ENCODE measurements at places on chromosomes 4 and X.

DNA sequence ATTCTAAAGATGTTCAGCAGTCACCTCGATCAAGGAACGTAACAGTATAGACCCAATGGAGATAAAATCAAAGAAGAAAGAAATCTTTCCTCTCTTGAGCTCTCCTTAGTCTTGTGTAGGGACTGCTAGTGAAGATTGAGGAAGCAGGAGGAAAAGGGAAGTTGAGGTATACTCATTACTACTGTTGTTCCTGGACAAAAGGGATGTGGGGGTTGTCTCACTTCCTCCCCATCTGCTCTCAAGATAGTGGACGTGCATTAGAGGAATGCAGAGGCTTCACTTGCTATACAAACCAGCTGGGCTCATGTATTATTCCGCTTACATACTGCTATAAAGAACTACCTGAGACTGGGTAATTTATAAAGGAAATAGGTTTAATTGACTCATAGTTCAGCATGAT lies 208.9 kb upstream of the ARHGEF9 start:
- no peak for DNase-seq

DNA sequence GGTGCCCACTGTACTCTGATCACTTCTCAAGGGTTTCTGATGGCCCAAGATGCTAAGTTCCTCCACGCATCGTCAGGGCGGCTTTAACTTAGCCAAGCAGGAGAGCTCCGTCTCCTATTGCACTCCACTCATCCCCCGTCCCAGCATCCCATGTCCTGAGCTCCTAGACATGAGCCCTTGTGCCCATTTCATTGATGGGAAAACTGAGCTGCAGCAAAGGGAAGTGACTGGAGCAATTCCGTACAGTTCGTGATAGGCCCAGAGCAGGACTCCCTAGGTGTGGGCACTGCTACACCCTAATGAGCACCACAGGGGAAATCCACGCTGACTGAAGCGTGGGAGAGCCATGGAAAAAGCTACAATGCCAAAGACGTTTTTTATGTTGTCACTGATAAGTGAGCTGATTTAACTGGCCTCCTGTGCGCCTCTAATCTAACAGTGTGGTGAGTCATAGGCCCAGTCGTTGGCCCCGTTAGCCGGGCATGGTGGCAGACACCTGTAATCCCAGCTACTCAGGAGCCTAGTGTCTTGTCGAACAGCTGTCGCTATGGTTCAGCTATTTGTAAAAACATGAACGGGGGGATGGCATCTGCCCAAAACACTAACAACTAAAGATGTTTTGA lies 14.9 kb downstream of the NSDHL start:
- no peak for DNase-seq

GRCh38 chr4:1309261-1310010 lies 19.7 kb downstream of the MAEA start:
- DNase-seq: peak; percentile 53

- no peak for DNase-seq
Measured at GRCh38 chr4:169314906-169315305, 44.1 kb upstream of the SH3RF1 start.

- no peak for DNase-seq
Measured at GRCh38 chr4:3387154-3387942, 54.4 kb upstream of the HGFAC start.

DNA sequence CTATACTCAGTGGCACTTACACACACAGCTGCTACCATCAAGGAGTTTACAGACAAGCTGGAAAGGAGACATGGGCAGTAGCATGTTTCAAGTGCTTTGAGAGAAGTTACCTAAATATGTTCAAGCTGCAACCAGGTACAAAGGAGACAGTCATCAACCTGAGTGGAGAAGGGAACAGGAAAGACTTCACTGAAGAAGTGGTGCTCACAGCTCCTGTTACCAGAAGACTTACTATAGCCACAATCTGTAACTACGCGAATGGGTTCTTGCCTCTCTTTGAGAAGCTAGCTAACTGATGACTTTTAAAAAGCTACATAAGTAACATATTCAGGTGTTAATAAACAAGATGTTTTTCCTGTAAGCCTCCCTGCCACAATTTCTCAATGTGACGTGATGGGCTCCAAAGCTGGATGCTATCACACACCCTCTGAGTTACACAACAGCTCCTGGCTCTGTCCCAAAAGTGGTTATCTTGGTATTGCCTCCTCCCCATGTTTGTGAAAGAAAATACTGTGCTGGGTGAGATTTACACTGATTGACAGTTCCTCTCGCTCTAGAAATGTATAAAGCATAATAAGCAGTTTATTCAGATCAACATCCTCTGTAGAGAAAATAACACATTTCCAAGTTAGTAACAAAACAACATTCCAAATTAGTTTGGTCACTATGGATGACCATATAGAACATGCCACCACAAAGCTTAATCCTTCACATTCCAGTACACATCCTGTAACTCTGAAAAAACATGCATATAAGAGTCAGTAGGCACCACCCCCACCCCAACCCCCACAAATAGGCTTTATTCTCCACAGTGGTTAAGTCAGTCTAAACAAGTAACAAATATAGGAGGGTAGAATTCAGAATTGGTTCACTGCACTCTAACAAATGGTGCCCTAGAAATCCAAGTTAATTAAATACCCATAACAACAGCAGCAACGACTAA lies 81.8 kb downstream of the FRYL start:
- no peak for DNase-seq

- no peak for DNase-seq
Measured at GRCh38 chrX:50158593-50158992, 42.2 kb downstream of the AKAP4 start.

GRCh38 chr4:3708103-3708510 lies 58.1 kb upstream of the ADRA2C start:
- no peak for DNase-seq

DNA sequence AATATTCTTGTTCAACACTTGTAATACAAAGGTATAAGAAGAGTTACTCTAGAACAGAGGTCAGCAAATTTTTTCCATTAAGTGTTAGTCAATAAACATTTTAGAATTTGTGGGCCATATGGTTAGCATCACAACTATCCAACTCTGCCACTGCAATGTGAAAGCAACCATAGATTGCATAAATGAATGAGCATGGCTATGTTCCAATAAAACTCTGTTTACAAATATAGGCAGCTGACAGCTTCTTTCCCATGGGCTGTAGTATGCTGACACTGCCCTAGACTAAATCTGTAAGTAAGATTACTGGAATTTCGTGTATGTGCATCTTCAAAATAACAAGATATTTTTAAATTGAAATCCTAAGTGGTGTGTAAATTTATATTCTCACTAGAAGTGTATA lies 73.7 kb downstream of the GABRA2 start:
- DNase-seq: no peak

GRCh38 chr4:88981993-88982392 lies 75.0 kb downstream of the FAM13A start:
- DNase-seq: no peak

DNA sequence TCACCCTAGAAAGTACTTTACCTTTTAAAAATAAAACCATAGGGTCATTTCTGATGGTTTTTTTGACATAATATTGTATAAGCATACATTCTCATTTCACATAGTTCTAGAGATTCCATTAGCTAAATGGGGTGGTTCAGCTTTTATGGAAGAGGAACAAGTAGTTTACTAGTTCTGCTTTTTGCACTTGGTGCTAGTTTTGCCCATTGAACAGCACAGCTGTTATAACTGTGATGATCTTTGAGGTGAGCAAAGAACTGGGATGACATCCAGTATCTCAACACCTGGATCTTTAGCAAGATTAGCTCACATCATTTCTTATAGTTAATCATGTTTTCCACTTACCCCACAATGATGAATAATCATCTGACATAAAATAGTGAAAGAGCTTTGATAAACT lies 40.9 kb downstream of the MOB1B start:
- DNase-seq: no peak

DNA sequence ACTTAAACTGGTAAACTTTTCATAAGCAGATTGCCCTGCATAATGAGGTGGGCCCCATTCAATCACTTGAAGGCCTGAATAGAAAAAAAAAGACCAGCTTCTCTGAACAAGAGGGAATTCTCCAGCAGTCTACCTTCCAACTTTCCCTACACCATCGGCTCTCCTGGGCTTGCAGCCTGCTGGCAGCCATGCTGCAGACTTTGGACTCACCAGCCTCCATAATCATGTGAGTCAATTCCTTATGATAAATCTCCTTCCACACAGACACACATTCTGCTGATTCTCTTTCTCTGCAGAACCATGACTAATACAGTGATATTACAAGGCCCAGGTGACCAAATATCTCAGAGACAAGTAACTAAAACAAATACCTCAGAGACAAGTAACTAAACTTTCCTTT lies 113.8 kb upstream of the WDR17 start:
- DNase-seq: no peak

DNA sequence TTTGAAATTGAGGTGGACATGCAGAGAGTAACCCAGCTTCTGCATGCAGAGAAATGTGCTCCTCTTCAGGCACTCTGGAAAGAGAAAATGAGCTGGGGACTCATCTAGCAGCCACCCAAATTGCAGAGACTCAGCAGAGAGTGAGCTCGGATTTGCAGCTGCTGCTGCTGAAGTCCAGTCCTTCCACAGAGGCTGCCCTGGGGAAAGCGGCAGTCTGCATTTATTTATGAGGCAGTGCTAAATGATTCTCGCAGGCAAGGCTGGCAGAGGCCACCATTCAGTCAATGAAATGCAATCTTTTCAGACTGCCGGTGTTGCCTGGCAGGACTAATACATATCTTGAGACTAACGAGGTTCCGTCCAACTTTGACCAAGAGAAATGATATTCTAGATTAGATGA lies 404.8 kb downstream of the NLGN4X start:
- DNase-seq: no peak

GRCh38 chrX:24696294-24696693 lies 2.6 kb downstream of the POLA1 start:
- no peak for DNase-seq

GRCh38 chr4:52164116-52164515 lies 113.0 kb downstream of the SPATA18 start:
- no peak for DNase-seq

DNA sequence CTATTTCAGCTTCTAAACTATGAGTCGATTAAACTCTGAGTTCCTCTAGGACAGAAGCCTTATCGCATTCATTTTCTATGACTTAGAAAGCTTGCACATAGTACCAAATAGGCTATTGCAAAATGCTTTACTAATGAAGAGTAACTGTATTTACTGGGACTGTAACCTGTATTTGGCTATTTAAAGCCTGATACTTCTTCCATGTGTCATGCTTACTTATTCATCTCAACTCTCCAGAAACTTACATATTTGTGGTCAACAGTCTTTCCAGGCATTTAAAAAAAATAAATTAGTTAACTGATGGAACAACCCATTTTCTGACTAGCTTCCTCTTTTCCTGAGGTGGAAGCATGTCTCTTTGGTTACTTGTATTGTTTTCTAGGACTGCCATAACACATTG lies 467.9 kb downstream of the PCDH11X start:
- no peak for DNase-seq

- no peak for DNase-seq
Measured at GRCh38 chrX:44903830-44904530, 31.0 kb downstream of the KDM6A start.
